ENCODE measurements at places on chromosomes 13 and 19. TPM values are rescaled to one million over a fixed set of nuclear protein-coding genes. Genes with fewer than 3 reads are reported as not detected.
A peak's percentile ranks its signal among the peaks of the same experiment; 100 is the strongest.

- DNase-seq: no peak
Observed at GRCh38 chr19:5470264-5470671, 15.1 kb downstream of the ZNRF4 start.

The ZNF837 gene
- total RNA-seq: 0.13 TPM

GRCh38 chr19:47663911-47664771 lies 49.1 kb upstream of the EHD2 start:
- peak; percentile 78 for DNase-seq

- DNase-seq: no peak
Observed at GRCh38 chr13:48505597-48506091, 27.2 kb downstream of the RCBTB2 start.

GRCh38 chr13:21663197-21663596 lies 7.7 kb upstream of the FGF9 start:
- no peak for DNase-seq

DNA sequence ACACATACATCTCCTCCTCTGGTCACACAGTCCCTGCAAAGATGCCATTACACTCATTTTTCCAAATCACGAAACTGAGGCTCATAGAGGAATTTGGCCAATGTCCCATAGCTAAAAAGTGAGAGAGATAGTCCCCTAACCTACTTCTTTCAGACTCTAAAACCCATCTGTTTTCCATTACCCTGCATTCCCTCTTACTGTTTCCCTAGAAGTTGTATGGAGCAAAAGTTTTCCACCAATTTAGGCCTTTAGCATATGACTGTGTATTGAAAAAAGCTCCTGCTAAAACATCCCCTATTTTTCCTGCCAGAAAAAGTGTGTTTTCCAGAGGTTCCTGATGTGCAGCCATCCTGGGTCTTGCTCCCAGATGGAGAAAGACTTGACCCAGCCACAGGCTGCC lies 16.3 kb downstream of the SERP2 start:
- no peak for DNase-seq

The ZNF470 gene
- total RNA-seq: 2.6 TPM

The C19orf47 gene
- total RNA-seq: 209 TPM

The LCP1 gene
- 20.5 TPM for total RNA-seq

All from Right ventricle myocardium superior (tissue), 1 donor.